ENCODE measurements at places on chromosomes 2 and 18. TPM values are rescaled to one million over a fixed set of nuclear protein-coding genes. Genes with fewer than 3 reads are reported as not detected.

GRCh38 chr2:12402440-12403139 lies 314.1 kb upstream of the TRIB2 start:
- DNase-seq, result no peak

DNA sequence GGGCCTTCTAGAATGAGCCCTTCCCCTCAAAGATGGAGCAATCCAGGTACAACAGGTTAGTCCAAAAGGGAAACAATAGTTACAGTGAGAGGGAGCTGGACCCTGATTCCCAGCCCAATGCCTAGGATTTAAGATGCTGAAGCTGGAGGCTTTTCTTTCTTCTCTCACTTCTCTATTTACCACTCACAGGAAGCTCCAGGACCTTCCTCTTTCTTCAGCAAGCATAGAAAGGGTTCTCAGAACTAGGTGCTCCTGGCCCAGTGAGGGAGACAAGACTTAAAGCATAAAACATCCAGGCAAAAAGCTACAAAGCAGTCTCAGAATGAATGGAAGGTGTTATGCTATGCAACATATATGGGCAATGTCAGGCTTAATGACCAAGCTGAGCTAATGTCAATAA lies 279.0 kb downstream of the SRBD1 start:
- no peak for DNase-seq

DNA sequence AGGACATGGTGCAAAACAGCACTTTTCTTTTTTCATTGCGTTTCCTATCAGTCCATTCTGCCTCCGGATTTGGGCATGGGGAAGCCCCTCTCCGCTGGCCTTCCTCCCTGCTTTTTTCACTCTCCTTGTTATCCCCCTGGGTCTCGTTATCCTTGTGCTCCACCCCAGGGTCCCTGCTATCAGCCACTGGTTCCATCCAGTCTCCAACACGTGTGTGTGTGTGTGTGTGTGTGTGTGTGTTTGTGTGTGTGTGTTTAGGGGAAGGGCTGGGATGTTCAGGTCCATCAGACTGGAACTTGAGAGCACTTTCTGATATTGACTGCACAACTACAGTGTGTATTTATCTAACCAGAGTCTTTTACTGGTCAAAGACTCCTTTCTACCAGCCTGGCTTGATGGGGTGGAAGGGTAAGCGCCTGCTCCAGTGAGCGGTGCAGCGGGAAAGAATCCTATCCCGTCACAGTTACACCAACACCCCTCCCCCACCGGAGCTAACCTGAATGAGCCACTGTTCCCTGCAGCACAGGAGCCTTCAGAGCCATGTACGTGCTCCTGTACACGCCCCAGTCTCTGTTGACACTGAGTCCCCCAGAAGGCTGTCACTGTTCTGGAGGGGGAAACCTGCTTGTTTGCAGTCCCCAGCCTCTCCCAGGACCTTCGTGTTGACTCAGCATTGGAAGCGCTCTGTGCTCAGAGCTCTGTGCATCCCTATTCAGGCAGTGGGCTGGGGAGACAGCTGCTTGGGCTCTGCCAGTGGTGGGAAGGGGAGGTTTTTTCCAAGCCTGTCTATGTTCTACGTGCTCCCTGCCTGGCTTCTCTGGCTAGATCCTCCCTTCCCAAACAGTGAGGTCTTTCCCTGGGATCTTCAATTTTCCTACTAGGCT lies 4.6 kb downstream of the INHA start:
- DNase-seq, result no peak

GRCh38 chr2:227219312-227220105 lies 55.1 kb downstream of the COL4A3 start:
- DNase-seq, result no peak

The SP5 gene
- polyA plus RNA-seq, result not detected

Measured in GM12878 (cell line).